ENCODE measurements at places on chromosomes 7 and 10.
A peak's percentile ranks its signal among the peaks of the same experiment; 100 is the strongest.

DNA sequence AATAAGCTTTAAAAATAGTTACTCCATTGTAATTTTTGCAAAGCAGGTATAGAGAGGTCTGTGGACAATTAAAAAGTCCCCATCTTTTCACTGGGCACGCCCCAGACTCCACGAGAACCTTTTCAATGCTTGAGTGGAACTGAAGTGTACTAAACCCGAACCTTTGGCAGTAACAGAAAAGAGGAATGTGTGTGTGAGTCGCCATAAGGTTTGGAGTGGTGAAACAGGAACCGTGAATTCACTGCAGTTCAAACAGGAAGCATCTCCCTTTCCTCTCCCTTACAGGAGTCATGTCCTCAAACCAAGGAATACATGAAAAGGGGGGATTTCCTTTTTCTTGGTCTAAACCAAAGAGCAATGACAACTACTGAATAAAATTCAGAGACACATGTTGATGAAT lies 23.2 kb downstream of the NDUFB2 start:
- DNase-seq: no peak

DNA sequence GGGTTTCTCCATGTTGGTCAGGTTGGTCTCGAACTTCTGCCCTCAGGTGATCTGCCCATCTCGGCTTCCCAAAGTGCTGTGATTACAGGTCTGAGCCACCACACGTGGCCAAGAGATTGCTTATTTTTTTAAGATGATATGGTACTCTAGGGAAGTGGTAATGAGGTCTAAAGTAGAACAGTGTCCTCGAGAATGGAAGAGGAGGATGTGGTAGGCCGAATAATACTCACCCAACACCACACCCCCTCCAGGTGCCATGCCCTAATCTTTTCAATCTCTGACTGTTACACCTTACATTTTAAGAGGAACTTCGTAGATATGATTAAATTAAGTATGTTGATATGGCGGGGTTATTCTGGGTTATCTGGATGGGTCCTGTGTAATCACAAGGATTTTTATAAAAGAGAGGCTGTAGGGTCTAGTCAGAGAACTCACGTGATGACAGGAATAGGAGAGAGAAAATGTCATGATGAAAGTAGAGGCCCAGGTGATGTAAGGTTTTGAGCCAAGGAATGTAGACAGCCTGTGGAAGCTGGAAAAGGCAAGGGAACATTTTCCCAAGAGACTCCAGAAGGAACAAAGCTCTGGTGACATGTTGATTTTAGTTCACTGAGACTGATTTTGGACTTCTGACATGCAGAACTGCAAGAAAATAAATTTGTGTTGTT lies 29.5 kb downstream of the CDK13 start:
- DNase-seq: no peak

DNA sequence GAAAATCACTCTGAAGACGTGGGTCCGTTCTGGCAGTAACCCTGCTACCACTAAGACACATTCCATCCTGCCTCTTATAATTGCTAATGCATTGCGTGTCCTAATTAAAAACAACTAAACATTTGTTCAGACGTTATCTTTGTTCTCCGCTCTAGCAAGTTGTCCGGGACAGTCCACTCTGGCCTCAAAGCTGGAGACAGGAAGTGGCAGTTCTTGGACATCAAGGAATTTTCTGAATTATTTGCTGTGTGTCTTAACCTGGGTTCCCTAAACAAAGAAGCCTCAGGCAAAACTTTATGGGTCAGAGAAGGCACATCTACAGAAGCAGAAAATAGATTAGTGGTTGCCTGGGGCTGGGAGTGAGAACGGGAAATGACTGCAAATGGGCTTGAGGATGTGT lies 199.1 kb downstream of the CALN1 start:
- no peak for DNase-seq

DNA sequence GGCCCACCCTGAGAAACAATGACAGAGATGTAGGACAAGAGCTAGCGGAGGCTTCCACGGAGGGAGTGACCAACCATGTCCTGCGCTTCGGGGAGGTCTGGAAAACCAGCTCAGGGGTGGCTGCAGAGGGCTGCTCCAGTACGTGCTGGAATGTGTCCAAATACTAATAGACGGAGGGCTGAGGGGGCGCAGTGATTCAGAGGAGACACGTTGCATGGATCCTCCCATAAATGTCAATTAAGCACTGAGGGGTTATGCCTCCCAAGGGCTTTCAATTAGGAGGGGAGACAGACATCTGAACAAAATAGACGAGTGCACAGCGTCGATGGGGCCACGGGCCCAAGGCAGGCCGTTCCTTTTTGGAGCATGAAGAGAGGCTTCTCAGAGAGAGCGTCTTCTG lies 51.0 kb upstream of the NPS start:
- DNase-seq: no peak

- no peak for DNase-seq
Observed at GRCh38 chr7:617614-618538, 98.2 kb upstream of the PDGFA start.

DNA sequence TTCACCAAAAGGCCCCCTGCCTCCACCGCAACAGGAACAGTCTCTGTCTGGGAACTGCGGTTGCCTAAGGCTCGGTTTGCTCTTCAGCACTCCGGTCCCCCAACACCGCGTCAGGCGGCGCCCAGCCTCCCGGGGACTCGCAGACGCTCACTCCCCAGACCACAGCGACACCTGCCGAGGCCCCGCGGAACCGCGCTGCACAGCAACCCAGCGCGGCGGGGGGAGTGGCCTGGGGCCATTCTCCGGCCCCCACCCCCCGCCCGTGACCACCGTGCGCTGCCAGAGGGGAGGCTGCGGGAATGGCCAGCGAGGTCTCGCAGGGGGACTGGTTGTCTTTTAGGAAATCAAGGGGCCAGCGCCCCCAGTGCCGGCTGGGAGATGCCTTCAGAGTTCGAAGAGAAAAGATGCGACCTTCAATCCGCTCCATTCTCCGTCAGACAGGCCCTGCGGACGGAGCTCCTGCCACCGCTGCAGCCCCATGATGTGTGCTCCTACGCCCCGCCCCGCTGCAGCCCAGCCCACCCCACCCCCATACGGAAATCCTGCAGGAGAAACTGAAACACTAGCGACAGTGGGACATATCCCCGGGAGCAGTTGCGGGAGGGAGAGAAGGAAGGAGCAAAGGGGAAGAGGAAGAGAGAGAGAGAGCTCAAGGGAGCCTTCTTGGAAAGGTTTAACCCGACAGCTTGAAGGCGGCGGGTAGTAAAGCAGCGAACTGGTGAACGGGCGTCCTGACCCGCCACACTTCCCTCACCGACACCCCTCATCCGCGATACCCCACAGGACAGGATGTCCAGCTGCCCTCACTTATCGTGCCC lies 137.4 kb upstream of the CDCA7L start:
- DNase-seq: peak; percentile 41

DNA sequence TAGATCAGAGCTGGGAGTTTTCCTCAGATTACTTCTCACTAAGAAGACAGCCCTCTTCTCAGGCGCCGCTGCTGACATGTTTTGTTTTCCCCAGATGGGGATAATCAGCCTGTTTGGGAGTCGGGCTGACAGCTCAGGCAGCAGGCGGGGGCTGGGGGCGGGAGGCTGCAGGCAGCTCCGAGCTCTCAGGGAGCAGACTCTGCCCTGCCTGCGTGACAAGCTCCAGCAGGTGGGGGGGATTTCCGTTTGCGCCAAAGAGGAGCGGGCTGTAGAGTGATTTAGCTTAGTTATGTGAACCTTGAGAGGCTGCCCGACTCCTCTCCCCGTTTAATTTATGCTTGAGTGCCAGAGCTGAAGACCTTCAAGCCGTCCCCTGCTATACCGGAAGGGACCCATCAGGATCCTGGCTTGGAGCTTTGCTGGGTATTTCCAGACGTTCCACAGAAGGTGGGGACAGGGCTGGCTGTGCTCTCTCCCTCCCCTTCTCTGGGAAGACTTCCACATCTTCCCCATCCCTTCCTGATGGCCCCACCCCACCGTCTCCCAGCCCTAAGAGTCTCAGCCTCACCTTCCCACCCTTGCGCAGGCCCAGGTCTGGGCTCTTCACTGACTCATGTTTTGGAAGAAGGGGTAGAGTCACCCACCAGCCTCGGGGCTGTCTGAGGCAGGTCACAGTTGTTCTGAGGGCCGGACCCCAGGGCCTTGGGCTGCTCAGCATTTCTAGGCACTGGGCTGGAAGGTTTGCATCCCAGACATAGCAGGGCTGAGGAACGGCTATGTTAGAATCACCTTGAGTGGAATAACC lies 24.7 kb upstream of the ADCYAP1R1 start:
- peak; percentile 87 for DNase-seq

GRCh38 chr10:132610071-132610701 lies 72.6 kb downstream of the INPP5A start:
- no peak for DNase-seq

DNA sequence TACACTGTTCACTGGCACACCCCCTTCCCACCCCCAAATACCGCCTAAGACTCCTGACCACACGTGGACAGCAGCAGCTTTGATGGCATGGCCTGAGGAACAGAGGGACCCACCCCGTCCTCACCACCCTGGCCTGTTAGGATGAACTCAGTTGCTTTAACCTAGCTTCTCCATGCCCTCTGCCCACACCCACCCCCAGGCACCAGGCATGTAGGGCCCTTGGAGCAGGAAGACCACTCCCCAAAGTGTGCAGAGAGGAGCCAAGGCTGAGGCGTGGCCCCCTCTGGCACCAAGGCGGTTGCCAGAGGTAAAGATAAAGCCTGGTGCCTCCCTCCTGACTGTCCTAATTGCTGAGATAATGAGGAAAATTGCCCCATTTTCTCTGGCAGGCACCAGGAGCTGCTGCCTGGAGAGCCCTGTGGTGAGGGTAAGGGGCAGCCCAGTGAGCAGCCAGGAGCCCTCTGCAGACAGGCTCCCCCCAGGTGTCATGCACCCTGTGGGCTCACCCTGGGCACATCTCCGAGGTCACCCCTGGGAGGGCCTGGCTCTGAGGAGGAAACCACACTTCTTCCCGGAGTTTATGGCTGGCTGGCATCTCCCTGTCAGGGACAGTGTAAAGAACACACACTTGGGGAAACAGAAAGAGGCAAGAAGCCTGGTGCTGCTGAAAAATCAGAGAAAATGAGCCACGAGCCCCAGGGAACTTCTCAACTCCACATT lies 47.7 kb downstream of the LRRC20 start:
- DNase-seq: no peak

DNA sequence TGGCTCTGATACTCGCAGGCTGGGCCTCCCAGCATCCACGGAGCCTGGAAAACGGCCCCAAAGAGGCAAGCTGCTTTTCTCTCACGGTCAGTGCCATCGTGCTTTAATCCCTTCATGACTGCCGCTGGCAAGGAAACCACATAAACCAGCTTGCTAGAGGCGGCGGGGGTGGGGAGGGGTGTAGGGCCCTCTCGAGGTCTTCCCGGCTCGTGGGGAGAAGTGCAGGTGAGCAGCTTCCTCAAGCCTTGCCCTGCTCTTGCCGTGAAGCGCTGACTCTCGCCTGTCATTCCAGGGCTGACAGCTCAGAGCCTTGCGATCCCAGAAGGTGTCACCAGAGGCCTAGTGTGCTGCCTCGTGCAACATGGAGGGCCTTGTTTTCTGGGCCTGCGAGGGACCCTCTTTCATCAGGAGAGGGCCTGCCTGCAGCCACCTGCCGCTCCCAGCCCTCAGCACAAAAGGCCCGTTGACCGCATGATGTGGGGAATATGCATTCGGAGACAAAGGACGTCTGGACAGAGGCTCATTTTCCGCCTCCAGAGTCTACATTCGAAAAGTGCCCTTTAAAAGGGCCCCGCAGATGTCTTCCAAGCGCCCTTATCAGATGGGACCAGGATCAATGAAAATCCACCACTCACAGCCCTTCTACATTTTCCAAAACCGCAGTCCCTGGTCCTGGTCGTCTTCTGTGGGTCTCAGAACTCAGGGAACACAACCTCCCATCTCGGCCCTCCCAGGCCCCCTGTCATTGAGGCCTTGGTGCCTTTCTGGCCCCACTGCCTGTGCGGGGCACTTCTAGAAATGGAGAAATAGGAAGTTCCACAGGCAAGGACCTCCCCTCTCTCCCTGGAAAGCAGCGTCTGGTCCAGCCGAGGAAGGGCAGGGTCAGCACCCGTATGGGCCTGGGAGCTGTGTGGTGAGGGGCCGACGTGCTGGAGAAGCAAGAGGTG lies 58.7 kb downstream of the ZRANB1 start:
- no peak for DNase-seq

DNA sequence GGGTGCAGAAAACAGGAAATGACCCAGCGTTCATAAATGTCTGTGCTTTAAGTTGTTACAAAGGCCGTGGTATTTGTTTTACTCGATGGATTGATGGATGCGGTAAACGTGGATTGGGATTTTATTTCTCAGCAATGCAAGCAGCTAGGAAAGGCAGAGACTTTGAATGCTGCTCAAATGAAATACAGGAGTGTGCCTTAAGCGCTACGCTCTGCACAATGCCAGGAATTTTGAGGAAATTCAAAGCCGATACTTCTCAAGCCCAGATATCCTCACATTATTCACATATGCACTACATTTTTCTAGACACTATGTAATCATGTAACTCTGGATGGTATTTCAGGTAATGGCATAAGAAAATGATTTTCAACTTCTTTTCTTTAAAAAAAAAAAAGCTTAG lies 514.3 kb upstream of the ADARB2 start:
- no peak for DNase-seq

DNA sequence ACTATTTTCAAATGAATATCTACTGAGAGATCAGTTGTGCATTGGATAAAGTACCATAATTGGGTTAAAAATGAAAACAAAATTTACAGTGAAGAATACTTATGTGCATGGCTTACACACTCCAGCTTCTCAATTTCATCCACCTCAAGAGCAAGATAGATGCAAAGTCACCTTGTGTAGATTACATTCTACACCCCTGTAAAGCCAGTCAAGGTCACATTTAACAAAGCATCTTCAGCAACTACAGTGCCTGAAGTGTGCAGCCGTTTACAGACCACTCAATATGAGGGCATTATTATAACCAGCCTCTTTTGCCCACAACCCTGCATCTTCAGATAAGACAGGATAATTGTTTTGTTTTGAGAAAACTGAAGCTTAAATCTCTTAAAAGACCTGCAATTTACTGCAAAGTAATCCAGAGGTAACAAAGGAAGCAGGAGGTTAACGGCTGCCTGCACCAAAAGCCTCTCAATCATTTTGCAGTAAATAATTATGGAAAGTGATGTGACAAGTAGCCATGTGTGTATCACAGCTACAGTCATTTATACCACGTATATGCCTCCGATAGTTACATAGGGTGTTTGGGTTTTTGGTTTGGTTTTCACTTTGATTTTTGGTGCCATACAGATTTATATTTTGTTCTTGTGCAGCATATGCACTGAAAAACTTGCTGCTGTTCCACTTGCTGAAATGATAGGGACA lies 4.9 kb downstream of the PURB start:
- no peak for DNase-seq

GRCh38 chr7:94039368-94040035 lies 35.3 kb upstream of the BET1 start:
- DNase-seq: no peak

- no peak for DNase-seq
Observed at GRCh38 chr7:115191526-115191925, 269.6 kb downstream of the MDFIC start.

- DNase-seq: no peak
Observed at GRCh38 chr10:52853704-52854103, 81.1 kb upstream of the MBL2 start.

- DNase-seq: no peak
Observed at GRCh38 chr7:106425017-106425719, 140.4 kb upstream of the NAMPT start.

- peak; percentile 31 for DNase-seq
Observed at GRCh38 chr10:3046210-3046779, 21.1 kb upstream of the PFKP start.

- no peak for DNase-seq
Observed at GRCh38 chr7:131781-132482, 60.4 kb upstream of the FAM20C start.

- DNase-seq: no peak
Observed at GRCh38 chr7:43849047-43849446, 20.3 kb downstream of the MRPS24 start.

Measured in NCI-H2171 treated with DMSO at 0.1 percent for 48 hours (cell line).